T-helper 1 cell (primary cell): ENCODE measurements at places on chromosomes 1 and 21.

DNA sequence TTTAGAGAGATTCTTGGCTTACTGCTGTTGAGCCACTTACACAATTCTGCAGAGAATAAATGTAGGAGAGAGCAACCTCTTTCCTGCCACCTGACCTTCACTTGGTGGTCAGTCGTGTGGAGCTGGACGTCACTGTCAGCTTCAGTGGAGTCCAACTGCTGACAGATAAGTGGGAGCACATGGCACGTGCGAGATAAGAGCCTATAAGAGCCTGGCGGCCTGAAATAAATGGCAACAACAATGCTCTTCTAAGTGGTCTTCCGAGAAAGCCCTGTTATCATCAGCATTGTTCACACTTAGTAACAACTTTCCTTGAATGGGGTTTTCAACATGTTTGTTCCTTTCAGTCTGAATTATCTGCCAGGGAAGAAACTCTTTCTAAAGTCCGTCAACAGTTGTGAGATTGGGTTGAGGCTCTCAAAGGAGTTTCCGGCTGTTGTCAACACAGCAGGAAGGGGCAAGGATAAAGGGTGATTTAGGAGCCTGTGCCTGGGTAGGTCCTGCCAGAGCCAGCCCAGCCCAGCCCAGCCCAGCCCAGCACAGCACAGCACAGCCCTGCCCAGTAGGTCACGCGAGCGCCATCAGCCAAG lies 57.2 kb upstream of the RUNX1 start:
- DNase-seq = no peak

- DNase-seq = no peak
Measured at GRCh38 chr1:1089731-1090423, 15.8 kb upstream of the RNF223 start.

DNA sequence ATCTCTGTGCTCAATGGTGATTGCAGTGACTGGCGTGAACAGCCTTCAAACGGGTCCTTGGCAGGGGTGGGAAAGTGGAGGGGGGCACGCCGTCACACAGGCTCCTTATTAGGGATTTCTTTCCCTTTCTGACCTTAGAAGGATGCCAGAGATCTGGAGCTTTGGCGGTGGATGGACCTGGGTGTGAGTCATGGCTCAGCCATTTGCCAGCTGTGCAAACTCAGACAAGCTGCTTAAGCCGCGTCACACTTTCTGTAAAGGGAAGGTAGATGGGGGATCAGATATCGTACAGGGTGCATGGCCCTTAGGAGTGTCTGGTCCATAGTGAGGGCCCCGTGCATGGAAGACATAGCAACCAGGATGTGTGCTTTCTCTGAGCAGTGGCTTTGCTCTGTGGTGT lies 48.3 kb upstream of the C1orf174 start:
- DNase-seq = no peak

- no peak for DNase-seq
Measured at GRCh38 chr1:198919667-198920398, 281.0 kb downstream of the PTPRC start.

- DNase-seq = no peak
Measured at GRCh38 chr1:230174471-230175162, 107.6 kb downstream of the GALNT2 start.

- no peak for DNase-seq
Measured at GRCh38 chr1:83818916-83819315, 180.0 kb downstream of the TTLL7 start.

- no peak for DNase-seq
Measured at GRCh38 chr21:39867198-39867650, at the start of gene PCP4. TSS of gene PCP4 (plus strand) at chr21:39867438. CDS start at chr21:39867502, 64 bp downstream.

DNA sequence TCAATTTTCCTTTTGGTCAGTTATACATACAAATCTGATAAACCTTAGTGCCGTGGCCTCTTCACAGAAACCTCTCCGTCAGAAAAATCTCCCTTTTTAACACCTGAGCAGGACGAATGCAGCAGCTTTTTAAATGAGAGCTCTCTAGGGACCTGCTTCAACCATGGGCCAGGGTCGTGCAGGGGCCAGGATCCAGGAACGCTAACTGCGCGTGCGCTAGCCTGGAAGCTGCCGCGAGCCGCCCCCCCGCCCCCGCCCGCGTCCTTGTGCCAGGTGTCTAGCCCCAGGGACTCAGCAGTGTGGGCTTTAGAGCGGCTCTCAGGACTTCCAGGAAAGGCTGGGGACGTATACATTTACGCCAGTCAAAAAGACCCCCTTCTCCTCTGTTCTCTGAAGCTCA lies 136.8 kb upstream of the FMN2 start:
- no peak for DNase-seq

DNA sequence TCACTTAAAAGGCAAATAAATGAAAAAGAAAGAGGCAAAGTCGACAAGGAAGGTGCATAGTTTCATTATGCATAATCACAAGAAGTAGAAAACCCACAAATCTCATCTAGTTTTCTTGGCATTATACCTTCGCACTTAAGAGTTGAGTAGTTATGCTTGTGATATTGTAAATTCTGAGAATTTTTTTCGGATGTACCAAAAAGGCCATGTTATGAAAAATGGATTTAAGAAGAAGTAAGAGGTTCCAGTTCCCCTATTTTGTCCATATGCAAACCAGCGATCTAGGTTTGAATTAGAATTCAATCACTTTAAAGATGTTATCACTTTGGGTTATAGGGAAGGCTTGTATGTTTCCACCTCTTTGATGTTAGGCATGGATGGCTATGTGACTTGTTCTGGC lies 7.9 kb upstream of the ERICH3 start:
- no peak for DNase-seq

DNA sequence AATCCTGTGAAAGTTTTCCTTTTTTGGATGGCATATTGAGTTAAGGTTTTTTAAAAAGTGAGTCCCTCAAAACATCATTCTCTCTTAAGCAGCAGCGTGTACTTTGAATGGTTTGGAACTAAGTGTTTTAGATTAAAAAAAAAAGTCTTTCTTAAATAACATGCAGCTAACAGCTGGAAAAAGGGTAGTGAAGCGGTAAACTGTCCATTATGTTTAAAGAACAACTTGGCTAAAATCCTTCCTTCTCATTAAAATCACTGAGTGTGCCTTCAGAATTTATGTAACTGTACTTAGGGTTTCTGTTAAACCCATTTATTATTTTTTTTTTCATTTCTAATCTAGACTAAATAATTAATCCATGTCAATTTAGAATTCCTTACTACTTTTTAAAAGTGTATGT lies 254.2 kb upstream of the ADAMTS5 start:
- DNase-seq = no peak

DNA sequence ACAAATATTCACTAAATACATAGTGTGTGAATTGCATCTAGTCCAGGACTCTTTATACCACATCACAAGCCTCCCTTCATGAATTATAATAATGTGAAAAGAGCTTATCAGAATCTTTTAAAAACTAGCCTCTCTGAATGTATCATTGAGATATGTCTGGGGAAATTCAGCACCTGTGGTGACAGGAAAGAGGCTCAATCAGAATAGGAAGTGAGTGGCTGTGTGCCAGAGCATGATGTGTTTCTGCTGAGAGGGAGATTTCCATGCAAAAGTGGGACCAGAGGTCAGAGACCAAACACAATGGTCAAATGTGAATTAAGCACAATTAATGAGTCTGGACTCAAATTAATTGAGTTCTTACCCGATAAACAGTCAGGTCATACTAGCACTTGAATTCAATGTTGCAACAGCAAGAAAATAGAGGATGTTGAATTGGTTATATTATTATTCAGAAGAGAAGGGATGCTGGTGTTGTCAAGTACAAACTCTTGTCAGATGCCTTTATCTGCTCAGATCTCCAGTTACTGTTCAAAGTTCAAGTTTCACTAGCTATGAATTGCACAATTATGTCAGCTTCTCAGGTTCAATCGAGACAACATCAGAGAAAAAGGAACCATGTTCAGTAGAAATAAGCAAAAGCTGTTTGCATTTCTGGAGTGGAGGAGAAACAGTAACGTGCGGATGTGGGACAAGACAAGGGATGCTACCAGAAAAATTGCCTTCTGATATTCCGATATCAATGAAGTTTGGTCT lies 226.2 kb downstream of the ZNF326 start:
- DNase-seq = no peak

GRCh38 chr1:234756066-234756774 lies 146.2 kb upstream of the IRF2BP2 start:
- DNase-seq = no peak

DNA sequence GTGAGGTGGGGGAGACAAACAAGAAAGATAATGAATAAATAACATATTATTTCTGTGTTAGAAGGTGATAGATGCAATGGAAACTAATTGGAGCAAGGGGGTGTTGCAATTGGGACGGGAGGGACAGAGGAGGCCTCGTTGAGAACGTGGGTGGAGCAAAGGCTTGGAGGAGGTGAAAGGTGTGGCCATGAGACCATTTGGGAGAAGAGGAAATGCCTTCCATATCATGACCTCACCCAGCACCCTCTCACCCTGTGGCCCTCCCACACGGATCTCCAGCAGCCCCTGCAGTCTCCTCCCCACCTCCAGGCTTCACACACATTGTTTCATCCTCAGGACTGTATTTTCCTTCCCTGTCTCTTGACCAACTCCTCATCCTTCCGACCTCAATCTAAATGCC lies 85.3 kb upstream of the ARHGAP29 start:
- no peak for DNase-seq

GRCh38 chr1:8914466-8914865 lies 31.2 kb upstream of the CA6 start:
- DNase-seq = no peak

DNA sequence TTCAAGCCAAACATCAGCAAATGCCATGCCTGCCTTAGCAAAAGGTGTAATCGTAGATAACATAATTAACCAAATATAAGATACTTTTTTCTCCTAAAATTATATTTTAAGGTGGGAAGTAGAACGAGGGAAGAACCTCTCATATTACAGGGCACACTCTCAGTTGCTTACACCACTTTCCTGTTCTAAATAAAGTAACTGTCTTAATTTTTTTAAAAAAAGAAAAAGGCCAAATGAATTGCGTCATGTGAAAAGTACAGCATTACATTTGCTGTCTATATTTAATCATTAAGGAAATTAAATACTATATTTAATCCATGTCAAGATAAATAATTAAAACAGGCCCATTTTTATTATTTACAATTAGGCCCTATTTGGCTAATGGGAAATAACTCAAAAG lies 23.7 kb downstream of the JAK1 start:
- DNase-seq = no peak

- no peak for DNase-seq
Measured at GRCh38 chr1:33932871-33933270, 69.0 kb downstream of the HMGB4 start.

DNA sequence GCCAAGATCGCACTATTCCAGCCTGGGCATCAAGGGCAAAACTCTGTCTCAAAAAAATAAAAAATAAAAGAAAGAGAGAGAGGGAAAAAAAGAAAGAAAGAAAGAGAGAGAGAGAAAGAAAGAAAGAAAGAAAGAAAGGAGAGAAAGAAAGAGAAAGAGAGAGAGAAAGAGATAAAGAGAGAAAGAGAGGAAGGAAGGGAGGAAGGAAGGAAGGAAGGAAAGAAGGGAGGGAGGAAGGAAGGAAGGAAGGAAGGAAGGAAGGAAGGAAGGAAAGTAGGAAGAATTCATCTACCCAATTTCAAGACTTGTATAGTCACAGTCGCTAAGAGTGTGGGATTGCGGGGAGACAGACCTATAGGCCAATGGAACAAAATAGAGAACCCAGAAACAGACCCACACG lies 290.6 kb downstream of the NPHP4 start:
- DNase-seq = no peak

DNA sequence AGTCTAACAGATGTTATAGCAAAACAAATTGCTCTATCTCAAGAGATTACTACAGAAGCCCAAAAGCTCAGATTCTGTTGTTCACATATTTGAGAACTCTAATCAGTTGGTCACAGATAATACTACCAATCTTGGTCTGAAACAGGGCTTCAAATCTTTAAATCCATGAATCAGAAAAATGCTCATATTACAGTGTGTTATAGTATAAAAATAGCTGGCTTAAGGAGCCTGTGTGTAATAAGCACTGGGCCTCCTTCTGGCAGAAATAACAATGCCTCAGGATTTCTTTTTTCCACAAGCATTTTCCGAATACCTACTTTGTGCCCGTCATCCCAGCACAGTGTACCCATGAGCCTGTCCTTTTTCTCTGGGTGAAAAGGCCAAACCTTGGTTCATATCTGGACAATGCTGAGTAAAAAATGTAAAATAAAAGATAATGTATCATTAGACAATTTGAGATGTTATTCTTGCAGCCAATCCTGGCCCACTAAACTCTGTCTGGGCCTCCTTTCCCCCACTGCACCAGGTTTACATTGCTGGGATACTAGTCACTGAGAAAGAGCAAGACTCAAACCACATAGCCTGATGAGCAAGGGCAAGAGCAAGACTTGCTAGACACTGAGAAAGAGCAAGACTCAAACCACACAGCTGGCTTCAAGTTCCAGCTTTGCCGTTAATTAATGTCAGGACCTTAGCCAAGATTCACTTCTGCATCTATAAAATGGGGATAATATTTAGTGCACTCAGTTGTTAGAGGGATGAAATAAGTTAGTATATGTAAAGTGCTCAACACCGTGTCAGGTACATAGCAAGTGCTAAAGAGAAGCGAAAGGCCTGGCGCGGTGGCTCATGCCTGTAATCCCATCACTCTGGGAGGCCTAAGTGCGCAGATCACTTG lies 17.0 kb upstream of the ADAR start:
- no peak for DNase-seq

DNA sequence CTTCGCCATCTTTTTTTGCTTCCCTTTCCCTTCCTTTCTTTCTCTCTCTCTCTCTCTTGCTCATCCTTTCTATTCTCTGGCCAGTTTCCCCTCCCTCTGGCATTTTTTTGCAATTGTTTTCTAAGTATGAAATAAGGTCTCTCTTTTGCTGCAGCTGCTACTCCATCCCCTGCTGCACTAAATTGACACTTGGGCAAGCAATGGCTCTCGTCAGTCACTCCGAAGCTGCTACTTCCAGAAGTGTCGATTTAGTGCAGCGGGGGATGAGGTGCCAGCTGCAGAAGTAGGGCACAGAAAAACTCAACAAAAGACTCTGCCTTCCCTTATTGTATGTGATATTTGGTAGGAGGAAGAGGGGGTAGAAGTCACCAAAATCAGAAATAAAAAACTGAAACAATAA lies 642.3 kb downstream of the RWDD3 start:
- no peak for DNase-seq

GRCh38 chr21:45923146-45923545 lies 58.4 kb upstream of the COL6A1 start:
- DNase-seq = peak; percentile 47

GRCh38 chr1:151326619-151327222 lies 495 bp downstream of the PI4KB start:
- DNase-seq = no peak
